ENCODE measurements at places on chromosomes 12 and 14.

DNA sequence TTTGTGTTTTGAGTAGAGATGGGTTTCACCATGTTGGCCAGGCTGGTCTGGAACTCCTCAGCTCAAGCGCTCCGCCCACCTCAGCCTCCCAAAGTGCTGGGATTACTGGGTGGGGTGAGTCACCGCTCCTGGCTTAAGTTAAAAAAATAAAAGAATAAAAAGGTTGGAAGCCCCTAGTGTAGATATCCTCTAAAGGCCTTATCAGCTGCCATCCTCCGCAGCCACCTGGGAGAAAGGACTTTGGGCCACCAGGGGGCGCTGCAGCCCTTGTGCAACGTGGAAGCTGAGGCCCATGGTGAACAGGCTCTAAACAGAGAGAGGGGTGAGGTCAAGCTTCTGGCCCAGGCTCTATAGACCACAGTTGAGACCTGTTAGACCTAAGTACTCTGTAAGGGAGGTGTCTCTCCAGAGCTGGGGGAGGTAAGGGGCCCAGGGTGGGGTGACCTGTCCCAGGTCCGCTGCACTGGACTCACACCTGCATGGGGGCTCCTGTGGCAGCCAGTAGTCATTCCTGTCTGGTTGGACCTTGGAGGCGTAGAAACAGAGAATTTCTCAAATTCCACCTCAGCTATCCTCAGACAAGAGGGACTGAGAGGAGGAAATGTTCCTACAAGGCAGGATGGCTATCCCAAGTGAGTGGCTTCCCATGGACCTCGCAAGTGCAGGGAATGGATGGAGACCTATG, 14.0 kb upstream of the RACGAP1 start:
- peak; percentile 75 for DNase-seq

- peak; percentile 71 for DNase-seq
Measured at GRCh38 chr14:36105401-36105800, 71.1 kb downstream of the PTCSC3 start.

DNA sequence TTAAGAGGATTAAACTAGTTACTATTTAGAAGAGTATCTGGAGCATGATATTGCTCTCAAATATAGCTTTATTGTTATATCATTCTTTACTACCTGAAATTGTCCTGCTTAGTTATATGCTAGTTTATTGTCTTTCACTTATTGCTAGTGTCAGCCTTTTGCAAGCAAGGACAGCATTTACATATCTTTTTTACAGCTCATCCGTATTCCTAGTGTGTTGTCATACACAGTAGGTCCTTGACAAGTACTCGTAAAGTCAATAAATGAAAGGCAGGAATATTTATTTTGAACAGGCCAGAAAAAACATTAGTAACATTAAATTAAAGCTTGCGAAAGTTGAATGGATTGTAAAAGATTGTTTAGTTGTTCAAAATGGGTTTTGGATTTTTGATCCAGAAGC, 35.0 kb downstream of the CRADD start:
- DNase-seq: no peak

DNA sequence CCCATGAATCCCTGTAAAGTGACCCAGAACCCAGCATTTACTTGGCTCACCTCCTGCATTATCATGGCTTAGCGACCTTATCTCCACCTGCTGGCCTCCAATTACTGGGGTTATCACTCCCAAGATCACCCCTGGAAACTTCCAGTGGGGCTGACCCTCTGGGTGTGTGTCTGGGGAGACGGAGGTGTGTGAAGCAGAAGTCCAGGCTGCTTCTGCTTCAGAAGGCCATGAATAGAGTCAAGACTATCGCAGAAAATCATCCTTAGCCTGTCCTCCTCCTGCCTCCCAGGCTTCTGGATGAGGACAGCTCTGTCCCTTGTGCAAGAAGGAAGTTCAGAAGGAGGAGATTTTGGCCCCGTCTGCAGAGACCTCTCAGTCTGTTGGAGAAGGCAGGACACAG, 408 bp upstream of the KRT72 start:
- DNase-seq: no peak

DNA sequence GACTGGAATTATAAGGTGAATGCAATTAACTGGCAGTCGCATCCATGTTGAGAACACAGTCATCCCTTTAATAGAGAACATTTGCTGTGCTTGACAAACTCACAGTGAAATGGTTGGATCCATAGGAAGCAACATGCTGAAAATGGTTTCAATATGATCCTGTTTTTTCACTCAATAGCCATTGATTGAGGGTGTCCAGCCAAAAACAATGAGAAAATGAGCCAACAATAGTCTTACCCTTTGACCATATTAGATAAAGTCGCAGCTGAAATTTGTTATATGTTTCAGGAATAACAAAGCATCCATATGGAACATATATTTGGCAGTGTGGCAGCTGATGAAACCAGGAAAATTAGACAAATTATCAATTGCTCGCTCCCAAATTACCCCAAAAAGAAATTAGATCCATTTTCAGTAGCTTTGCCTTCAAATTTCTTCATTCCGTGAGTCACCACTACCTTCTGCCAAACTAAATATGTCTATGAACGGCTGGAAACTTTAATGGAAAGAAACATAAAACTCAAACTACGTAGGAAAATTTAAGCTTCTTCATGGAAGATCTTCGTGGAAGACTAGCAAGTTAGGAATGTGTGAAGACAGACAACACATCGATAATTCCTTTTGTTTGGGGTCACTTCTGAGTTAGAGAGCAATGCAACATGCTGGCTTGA, 17.4 kb downstream of the IGF1 start:
- no peak for DNase-seq

- DNase-seq: no peak
Measured at GRCh38 chr14:101861464-101861863, 100.0 kb downstream of the PPP2R5C start.

GRCh38 chr12:1047898-1048660, 57.1 kb downstream of the ERC1 start:
- no peak for DNase-seq

DNA sequence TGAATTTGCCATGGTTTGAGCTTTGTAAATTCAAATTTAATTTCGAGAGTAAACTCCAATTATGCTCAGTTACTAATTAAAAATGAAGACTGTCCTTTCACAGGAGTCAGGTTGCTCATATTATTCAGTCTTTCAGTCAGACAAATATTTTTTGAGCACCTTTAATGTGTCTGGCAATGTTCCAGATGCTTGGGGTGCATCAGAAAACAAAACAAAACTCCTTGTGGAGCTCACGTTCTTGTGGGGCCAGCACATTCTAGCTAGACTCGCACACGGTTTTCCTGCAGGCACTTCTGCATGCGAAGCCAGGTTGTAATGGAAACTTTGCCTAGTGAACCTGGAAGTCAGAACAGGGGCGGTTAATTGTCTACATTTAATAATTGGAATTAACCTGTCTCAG, 64.0 kb upstream of the ATF1 start:
- no peak for DNase-seq

GRCh38 chr12:43760396-43760795, 1.6 kb downstream of the IRAK4 start:
- DNase-seq: no peak

All from NCI-H774 (cell line).